ENCODE measurements at places on chromosomes 1 and 21.

GRCh38 chr1:23565776-23566175 lies 6.5 kb upstream of the ID3 start:
- DNase-seq = no peak

GRCh38 chr1:83593073-83593472 lies 405.9 kb downstream of the TTLL7 start:
- DNase-seq = no peak

GRCh38 chr1:35714921-35715567 lies 3.6 kb downstream of the C1orf216 start:
- DNase-seq = no peak

GRCh38 chr1:160924791-160925651 lies 29.6 kb downstream of the ITLN2 start:
- no peak for DNase-seq

DNA sequence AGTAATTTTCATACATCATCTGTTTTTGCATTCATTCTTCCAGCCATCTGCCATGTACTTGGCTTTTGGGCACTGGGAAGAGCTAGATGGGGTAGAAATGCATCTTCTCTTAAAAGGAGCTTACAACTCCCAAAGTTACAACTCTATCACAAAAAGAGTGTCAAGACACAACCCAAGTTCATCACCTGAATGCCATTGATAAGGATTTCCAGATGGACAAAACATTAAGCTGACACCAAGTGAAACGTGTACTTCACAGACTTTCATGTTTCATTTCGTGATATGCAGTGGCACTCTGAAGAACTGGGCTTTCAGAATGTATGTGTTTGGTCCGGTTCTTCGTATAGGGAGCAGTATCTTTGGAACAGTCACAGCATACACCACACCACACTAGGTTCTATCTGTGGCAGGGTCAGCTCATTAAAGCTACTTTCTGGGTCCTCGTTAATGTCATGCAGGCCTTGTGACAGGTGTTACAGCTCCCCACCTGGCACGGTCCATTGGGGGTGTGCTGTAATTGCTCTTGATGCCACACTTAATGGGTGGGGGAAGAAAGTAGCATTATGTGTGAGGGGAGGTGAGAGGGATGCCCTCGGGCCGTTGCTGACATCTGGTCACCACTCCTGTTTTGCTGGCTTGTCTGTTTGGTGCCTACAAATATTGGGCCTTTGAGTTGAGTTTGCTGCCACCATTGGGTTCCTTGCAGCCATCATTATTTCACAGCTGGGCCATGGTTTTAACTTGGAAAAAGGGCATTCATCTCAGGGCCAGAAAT lies 164.9 kb downstream of the NFIA start:
- no peak for DNase-seq

DNA sequence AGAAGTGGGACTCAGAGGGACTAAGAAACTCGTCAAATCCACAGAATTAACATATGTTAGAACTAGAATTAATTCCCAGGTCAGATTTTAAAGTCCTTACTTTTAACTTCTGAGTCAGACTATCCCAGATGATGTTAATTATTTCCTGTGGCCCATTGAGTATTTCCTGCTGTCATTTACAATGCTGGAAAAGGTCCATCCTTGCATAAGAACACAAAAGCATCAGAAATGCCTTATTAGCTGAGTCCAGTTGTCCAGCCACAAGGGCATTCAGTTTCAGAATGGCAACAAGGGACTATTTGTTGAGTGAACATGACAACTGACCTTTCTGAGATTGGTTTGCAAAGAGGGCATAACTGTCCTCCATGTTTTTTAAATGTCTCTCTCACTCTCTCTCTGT lies 16.5 kb upstream of the HIVEP3 start:
- DNase-seq = no peak

DNA sequence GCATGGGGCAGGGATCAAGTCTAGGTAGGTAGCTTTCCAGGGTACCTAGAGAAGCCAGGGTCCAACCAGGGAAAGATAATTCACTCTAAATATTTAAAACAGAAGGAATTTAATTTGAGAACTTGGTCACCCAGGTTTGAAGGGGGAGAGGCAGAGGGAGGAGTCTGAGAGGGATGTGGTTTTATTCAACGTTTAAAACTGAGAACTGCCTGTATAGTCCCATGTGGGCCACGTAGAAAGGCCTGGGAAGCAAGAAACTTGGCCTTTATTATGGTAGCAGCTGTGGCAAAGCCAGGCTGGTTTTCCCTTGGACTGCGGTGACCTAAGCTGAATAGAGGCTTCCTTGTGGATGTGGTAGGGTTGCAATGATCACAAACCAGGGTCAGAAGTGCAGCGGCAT lies 42.0 kb upstream of the DUSP10 start:
- DNase-seq = no peak

DNA sequence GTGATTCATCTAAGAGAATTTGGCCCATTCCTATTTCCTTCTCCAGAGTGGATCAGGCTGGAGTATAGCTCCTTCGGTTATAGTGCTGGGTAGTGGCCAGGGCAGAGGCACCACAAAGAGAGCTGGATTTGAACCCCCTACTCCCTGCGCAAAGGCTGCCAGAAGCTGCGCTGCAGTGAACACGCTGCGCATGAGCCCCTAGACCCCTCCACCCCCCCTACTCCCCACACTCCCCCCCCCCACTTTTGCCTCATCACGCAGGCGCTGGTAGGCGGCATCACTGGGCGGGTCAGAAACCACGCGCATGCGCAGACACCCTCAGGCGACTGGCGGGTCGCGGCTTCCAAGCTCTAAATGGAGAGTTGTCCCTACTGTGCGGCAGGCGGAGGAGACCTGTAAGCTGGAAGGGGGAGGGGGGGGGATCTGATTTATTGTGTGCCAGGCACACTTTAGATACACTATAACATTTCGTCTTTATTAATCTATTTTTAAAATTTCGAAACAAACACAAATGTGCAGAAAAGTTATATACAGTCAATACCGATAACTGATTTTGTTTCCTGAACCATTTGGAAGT lies 38.7 kb upstream of the HMGN1 start:
- peak; percentile 72 for DNase-seq

DNA sequence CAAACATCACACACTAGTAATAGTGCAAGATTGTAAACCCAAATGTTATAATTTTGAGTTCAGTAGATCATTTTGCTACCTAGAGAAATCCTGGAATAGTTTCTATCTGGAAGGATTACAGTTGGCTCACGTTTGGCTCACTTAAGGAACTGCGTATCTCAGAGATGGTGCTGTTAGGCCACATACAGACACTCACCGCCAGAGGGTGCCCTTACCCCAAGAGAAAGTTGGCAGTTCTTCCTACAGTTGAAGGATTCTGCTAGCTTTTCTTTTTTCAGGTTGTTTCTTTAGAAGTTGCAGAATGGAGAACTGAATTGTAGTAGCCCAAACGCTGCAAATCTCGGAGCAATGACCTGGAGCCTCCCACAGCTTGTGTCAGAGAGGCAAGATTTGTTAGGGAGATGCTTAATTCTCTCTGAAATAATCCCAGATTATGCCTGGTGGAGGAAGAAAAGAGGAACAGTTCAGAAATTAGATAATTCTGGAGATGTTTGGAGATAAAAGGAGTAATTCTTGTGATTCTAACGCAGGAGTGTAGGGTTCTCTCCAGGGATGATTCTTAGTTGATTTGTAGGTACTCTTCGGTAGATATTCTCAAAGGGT lies 87.9 kb upstream of the PAPPA2 start:
- DNase-seq = peak; percentile 40

DNA sequence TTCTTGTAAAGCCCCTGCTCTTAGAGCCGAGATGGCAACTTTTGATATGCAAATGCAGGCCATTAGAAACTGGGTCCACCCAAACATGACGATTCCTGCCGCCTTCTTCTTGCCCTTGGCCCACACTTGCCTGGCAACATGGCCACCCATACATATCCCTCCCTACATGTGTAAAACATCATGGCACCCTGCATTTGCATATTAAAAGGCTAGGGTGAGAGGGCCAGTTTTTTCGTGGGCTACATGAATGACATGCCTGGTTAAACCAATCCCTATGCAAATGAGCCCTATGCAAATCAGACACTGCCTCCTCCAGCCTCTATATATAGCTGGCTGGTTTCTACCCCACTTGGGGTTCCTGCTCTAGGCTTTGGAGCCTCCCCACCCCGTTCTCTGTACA lies 18.8 kb downstream of the PLA2G2A start:
- no peak for DNase-seq

All from nucleus accumbens (tissue), 56 donors.